Endodermal cell (in vitro differentiated cells): ENCODE measurements at places on chromosomes 5 and 9. TPM values are rescaled to one million over a fixed set of nuclear protein-coding genes. Genes with fewer than 3 reads are reported as not detected.

The BDP1 gene
- total RNA-seq: 30.9 and 31.9 TPM in 2 replicates

- DNase-seq: no peak
These were observed 291.3 kb downstream of the FBXL7 start for GRCh38 chr5:15791274-15791673.

GRCh38 chr5:143495821-143496275 lies 92.4 kb upstream of the NR3C1 start:
- DNase-seq: no peak

GRCh38 chr9:130682421-130683121 lies 11.0 kb upstream of the EXOSC2 start:
- DNase-seq: peak; percentile 89

The LCN9 gene
- total RNA-seq: 8.1 to 10.7 TPM (median 10.4 TPM) in 3 replicates
